Right kidney (tissue), 9 donors: ENCODE measurements at places on chromosomes 4 and X.
A peak's percentile ranks its signal among the peaks of the same experiment; 100 is the strongest.

GRCh38 chr4:159368320-159368719 is 265.4 kb downstream of the RAPGEF2 start:
- no peak for DNase-seq

DNA sequence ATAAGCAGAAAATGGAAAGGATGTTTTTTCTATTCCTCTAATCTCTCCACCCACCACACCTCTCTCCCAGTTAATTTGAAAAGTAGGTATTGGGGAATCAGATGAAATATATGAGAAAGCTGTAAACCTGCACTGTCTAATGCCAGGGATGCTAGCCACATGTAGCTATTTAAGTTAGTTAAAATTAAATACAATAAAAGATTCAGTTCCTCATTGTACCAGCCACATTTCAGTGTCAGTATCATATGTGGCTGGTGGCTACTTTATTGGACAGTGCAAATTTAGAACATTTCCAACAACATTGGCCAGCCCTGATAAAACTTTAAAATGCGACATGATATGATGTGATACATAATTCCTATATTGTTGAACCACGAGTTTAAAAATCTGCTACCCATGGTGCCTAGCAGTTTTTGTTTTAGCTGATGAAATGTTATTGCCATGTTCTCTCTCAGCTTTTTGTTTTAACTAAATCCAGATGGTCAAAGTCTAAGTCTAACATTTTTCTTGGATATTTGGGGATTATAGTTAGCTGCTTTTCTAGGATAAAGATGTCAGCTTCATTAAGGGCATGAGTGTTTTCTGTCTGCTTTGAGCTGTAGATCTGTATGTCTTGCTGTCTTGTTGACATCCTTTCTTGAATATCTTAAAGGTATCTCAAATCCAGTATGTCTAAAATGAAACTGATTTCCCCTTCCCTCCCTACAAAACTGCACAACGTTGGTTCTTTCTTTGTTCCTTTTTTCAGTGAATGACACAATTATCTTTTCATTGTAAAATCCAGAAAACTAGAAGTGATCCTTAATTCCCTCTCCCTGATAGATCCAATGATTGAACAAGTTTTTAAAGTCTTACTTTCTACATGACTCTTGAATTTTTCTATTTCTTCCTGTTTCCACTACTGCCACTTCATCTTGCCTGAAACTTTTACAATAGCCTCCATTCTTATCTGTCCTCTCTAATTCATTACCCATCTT is 6.2 kb downstream of the ARFIP1 start:
- DNase-seq: no peak

DNA sequence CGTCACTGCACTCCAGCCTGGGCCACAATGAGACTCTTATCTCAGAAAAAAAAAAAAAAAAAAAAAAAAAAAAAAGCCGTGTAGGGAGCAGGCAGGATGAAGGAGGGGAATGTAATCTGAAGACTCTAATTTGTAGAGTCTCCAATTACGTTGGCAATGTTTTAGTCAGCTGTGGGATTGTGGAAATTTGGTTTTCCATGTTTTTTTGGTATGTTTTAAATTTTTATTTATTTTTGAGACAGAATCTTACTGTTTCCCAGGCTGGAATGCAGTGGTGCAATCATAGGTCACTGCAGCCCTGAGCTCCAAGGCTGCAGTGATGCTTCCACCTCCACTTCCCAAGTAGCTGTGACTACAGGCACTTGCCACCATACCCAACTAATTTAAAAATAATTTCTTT is 56.5 kb downstream of the NSD2 start:
- DNase-seq: no peak

DNA sequence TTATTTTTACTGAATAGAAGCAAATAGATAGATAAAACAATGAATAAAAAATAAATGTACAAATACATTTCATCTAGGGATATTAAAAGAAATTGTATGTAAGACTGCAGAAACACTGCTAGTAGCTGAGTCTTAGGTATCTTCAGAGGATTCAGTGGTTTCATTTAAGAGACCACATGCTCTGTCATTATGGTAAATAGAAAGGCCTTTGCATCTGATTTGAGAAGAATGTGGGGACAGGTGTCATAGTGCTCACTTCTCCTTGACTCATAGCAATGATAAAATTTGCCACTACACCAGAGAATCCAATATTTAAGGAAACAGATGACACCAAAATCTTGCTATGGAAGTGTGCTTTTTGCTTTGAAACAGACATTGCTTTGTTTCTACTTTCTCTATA is 59.8 kb upstream of the PPP1R2C start:
- DNase-seq: no peak

- DNase-seq: no peak
Observed at GRCh38 chr4:83308672-83309071, 24.1 kb upstream of the COQ2 start.

- DNase-seq: no peak
Observed at GRCh38 chr4:145524552-145524951, 42.9 kb downstream of the SMAD1 start.

DNA sequence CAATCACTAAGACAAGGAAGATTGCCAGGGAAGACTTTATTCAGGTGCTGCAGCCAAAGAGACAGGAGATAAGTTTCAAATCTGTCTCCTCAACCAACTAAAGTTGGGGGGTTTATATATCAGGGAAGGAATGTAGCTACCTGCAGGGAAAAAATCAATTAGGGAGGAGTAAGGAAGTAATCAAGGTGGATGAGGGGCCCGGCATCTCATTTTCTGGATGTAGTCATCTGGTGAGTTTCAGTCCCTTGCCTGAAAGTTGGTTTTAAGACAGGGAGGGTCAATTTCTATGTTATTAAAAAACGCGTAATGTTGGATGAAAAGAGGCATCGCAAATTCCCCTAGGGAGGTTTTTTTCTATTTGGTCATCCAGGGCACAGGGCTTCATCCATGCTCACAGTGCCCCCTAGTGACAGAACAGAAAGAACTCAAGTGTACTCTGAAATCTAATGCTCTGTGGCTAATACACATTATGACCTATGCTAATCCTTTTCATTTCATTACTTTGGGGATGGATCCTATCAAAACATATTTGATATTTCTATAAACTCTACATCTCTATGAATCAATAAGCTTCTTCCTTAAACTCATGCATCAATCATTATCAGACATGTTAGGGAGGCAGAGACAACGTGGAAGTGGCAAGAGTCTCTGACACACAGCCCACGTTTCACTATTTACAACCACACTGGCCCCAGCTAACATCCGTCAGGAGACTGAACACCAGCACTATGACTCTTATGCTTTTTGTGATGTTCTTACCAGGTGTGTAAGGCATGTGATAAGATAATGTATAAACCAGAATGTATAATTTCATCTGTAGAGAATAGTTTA is 1577.0 kb upstream of the TENM3 start:
- peak; percentile 40 for DNase-seq
